Left kidney (tissue), 8 donors: ENCODE measurements at places on chromosomes 4 and X. TPM values are rescaled to one million over a fixed set of nuclear protein-coding genes. Genes with fewer than 3 reads are reported as not detected.

DNA sequence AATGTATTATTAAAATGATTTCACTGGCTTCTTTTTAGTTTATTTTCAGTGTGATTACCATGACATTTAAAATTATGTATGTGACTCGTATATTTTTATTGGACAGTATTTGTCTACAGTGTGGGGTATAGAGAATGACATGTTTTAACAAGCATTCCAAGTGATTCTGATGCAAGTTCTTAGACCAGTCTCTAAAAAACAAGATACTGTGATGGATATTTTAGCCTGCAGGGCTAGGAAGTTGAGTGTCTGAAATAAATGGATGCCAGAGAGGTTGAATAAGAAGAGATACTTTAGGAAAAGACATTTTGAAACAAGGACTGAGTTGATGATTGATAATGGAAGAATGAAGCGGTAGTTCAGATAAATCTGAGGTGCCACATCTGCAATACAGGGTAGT is 3.5 kb upstream of the MAD2L1 start:
- no peak for DNase-seq

- no peak for DNase-seq
These were observed 43.3 kb upstream of the FGF13 start for GRCh38 chrX:138754861-138755260.

DNA sequence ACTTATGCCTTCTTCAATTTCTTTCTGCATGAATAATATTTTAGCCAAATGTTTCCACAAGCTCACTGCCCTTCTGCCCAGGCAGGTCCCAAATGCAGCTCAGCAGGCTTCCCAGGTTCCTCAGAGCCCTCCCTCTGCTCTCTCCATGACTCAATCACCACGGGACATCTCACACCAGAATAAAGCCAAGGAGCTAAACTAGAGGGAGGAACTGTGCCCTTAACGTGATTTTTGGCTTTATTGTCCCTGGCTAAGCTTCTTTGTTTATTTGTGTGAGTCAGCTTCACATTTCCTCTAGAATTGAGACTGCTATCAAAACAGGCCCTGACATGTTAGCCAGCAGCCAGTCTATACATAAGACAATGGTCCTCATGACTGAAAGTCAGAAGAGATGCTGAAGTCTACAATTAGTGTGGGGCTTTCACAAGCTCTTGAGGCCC is 186.4 kb upstream of the GALNT7 start:
- DNase-seq: no peak

- DNase-seq: no peak
These were observed 115.1 kb upstream of the SMIM10 start for GRCh38 chrX:134875671-134876070.

- DNase-seq: no peak
These were observed 278.3 kb downstream of the INPP4B start for GRCh38 chr4:142567620-142568451.

DNA sequence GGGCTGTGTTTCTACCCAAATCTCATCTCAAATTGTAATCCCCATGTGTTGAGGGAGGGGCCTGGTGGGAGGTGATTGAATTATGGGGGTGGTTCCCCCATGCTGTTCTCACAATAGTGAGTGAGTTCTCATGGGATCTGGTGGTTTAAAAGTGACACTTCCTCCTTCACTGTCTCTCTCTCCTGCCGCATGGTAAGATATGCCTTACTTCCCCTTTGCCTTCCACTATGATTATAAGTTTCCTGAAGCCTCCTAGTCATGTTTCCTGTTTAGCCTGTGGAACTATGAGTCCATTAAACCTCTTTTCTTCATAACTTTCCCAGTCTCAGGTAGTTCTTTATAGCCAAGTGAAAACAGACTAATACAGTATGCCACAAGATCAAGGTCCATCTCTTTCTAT is 70.0 kb upstream of the MSX1 start:
- no peak for DNase-seq

DNA sequence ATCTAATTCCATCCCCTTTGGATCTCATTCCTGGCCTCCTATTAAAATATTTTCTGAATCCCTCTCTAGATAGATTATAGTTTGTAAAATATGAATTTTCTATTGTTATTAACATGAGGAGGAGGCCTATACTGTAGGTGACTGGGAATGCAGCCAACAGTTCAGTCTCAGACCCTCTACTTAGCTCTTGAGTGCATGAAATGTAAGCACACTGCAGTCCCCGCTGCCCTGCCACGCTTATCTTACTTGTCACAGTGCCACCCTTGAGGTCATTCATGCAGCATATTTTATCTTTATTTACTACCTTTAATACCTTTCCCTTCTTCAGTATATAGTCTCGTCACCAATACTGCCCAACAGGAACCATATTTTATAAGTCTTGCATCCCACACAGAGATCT is 151.0 kb downstream of the CAMK2D start:
- DNase-seq: no peak

The NDP gene
- 2.1 TPM for polyA plus RNA-seq

The FATE1 gene
- not detected for polyA plus RNA-seq

DNA sequence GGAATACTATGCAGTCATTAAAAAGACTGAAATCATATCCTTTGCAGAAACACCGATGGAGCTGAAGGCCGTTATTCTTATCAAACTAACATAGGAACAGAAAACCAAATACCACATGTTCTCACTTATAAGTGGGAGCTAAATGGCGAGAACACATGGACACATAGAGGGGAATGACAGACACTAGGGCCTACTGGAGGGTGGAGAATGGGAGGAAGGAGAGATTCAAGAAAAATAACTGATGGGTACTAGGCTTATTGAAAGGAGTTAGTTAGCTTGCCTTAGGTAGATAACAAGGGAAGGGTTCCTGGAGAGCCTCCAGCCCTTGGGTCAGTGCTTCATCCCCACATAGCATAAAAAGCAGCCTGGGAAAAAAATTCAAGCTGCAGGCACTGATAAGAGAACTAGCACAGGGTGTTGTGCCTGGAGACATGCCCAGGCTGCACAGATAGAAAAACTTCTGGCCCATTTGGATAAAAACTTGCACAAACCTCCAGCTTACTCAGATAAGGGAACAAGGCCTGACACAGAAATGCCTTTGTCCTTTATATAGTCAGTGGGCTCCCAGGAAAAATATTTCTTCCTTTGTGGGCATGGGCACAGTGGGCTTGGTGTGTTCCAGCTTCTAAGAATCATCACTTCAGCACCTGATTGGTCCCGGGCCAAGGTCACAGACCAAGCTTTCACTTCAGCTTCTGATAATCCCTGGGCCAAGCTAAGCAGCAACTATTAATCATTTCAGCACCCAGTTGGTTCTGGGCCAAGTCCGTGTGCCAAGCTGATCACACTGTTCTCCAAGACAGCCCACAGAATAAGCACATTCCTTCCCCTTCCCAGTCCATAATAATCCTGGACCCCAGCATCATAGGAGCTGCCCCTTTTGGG is 23.1 kb upstream of the PWWP3B start:
- no peak for DNase-seq

The RAB9B gene
- polyA plus RNA-seq: 3.2 TPM

The KCNIP4 gene
- 13.0 TPM for polyA plus RNA-seq

DNA sequence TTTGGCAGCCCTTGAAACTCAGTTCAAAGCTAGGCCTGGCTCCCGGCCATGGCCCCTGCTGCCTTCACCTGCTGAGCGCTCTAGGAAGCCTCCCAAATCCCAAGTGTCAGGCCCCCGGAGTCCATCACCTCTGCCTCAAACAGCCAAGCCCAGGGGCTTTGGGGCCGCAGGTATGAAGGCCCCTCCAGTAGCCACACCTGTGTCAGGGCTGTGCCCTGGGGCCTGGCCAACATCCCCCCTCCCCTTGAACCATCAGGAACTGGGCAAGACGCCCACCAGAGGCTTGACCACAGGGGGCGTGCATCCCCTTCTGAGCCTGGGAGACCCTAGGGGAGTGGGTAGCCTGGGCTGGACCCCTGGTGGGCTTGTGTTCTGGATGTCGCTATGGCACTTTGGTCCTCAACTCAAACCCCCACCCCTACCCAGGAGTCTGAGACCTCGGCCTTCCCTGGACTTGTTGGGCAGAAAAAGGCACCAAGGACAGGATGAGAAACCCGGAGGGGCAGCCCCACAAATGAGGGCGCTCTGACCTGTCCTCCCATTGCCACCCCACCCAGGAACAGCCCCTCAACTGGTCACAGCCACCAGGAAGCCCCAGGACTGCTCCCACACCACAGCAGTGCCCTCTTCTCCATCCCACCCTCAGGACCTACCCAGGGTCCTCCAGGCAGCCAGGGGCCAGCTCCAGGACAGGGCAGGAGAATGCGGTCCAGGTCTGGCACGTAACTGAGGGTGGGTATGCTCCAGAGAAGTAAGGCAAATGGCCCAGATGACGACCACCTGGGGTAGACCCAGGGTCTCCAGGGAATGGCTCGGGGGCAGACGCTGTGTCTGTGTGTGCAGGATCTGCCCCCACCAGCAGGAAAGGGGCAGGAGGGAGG is 4.2 kb upstream of the SLBP start:
- DNase-seq: no peak

The TMSB15B gene
- 31.0 TPM for polyA plus RNA-seq

GRCh38 chr4:102139132-102139573 is 206.1 kb downstream of the SLC39A8 start:
- no peak for DNase-seq

The SLC4A4 gene
- 81.7 TPM for polyA plus RNA-seq

The MAGEA9B gene
- not detected for polyA plus RNA-seq

The TNIP3 gene
- polyA plus RNA-seq: 2.6 TPM

DNA sequence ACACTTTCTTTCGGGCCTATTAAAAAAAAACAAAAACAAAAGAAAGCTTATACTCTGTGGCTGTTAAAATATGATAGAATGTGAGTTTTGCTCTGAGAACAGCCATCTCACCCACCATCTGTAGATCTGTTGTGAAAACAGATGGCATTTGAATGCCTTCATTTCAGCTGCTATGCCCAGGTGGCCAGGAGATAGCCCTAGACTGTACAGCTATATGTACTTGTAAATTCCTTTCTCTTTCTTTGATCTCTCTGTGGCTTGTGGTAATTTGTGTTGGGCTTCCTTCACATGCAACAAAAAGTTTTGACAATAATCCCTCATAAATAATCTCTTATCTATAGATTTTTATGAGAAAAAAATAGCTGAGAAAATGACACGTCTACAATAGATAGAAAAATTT is 38.1 kb downstream of the PNPLA4 start:
- DNase-seq: no peak

DNA sequence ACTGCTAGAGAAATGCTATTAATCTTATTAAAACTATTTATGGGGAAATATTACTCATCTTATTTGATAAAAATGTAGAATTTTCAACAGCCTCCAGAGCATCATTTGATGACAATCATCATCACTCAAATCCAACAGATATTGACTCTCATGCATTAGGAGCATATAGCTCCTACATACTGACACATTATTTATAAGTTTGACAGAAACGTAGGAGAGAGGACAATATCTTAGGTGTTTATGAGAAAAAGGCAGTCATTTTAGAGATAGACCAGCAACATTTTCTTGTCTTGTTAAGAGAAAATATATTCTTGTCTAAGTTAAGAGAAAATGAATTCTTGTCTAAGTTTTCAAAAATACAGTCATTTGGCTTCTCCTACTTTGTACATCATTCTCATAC is 2550.2 kb downstream of the PCDH7 start:
- DNase-seq: no peak

The PDLIM3 gene
- polyA plus RNA-seq: 4.0 TPM

DNA sequence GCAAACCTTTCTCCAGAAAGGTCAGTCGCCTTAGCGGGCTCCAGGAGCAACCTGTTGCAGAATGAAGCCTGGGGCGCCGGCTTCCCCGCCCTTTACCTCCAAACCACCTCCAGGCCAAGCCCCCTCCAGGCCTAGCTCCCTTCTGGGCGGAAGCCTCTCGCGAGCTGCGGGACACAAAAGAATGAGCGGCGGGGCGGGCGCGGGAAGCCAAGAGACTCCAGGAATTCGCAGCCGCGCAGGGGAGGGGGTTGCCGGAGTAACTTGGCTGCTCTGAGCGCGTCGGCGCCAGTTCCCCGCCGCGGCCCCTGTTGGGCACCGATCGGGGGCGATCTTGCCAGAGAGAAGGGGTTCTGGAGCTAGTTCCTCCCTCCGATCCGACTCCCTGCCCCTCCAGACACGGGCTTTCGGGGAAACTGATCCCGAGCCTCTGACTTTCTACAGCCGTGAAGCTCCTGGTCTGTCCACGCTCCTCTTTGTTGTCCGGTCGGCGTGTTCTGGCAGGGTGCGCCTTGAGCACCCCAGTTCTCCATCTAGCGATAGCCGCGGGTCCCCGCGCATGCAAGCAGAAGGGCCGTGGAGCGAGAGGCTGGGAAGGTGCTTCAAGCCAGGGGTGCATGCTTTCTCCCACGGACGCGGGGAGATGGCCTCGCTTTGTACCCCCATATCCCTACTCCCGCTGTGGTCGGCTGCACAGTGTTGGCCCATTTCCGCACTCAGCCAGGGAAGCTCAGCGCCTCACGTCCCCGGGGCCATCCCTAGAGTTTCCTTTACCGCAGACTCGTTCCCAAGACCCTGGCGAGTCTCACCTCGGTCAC is 1.2 kb downstream of the PROM1 start:
- peak; percentile 75 for DNase-seq

- DNase-seq: no peak
These were observed 11.1 kb upstream of the HS3ST1 start for GRCh38 chr4:11439836-11440235.

GRCh38 chrX:54415534-54416350 is 24.5 kb upstream of the TSR2 start:
- DNase-seq: peak; percentile 28

- DNase-seq: no peak
These were observed 4.3 kb upstream of the ARHGAP10 start for GRCh38 chr4:147727476-147728028.

DNA sequence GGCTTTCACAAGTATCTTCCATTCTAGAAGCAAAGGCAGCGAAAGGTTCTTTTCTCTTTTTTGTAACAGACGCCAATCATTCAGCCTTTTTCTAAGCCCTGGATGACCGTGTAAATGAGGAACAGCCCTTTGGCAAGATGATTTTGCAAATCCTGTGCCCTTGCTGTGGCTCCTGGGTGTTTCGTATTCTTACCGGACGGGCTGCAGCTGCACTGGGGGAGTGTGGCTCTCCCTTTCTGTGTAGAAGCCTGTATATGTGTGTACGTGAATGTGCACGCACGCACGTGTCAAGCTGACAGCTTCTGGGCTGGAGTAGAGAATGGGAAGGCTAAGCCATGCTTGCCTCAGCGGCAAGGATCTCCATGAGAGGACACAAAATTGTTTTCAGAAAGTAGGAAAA is 8.2 kb downstream of the GRPEL1 start:
- DNase-seq: no peak

GRCh38 chr4:58138786-58139668 is 1028.8 kb upstream of the IGFBP7 start:
- DNase-seq: peak; percentile 20

The GPC3 gene
- 1,367 TPM for polyA plus RNA-seq

DNA sequence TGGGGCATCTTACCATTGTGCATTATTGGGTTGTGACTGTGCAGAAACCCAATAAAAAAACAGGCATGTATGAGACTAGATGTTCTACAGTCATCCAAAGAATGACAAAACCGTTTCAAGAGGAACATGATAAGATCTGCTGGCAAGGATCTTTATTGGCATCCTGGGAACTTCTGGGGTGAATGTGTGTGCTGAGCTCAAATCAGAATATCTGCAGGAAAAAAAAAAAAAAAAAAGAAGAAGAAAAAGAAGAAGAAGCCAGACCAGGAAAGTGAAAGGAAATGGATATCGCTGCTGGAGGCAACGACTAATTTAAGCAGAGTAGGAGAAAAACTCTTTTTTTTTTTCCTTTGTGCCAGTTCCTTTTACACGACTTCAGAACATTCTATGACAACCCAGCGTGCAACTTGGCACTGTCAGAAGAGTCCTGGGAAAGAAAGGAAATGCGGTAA is 484.2 kb upstream of the BOD1L1 start:
- DNase-seq: no peak

- no peak for DNase-seq
These were observed 17.5 kb upstream of the FAM241A start for GRCh38 chr4:112127803-112128202.
